ENCODE measurements at places on chromosomes 1 and 21. TPM values are rescaled to one million over a fixed set of nuclear protein-coding genes. Genes with fewer than 3 reads are reported as not detected.

Gene ORC1
- total RNA-seq: 3.4 TPM

GRCh38 chr21:36330904-36331303 is 10.9 kb downstream of the MORC3 start:
- H3K4me3 ChIP-seq: no peak overlapping the region
- peaks cover 4% of the 10 kb centered on the region for H3K36me3 ChIP-seq
- H3K27ac ChIP-seq: no peak overlapping the region

DNA sequence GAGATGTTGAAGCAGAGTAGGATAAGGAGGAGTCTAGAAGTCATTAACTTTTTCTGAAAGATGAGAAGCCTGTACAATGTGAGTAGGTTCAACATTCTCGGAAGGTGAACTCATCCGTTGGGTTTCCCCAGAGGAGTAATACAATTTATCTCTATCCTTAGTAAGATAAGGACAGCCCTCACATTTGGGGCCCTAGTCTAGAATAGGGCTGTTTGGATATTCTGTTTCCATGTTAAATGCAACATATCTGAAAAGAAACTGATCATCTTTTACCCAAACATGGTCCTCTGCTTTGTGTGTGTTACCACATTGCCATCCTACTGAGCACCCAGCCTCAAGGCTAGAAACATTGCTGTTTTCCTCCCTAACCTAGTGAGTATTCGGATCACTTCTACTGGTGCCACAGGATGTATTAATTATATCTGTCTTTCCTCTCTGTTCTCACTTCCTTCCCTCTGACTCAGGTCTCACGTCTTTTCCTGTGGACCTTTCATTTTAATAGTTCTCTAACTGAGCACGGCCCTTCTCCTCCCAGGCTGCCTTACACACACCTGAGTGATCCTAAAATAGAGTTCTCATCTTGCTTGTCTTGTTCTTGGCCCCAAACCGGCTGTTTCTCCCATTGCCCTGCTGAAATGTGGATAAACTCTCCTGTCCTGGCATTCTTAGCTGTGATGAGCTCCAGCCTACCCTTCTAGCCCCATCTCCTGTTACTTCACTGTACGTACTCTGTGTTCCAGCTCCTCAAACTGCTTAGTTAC is 91.7 kb downstream of the CDC14A start:
- H3K4me3 ChIP-seq: no peak overlapping the region
- H3K36me3 ChIP-seq: no peaks in the 10 kb centered on the region
- no peak overlapping the region for H3K27ac ChIP-seq
- DNase-seq: no peak
- no peaks in the 10 kb centered on the region for H3K4me1 ChIP-seq

Gene KPRP
- total RNA-seq: not detected

DNA sequence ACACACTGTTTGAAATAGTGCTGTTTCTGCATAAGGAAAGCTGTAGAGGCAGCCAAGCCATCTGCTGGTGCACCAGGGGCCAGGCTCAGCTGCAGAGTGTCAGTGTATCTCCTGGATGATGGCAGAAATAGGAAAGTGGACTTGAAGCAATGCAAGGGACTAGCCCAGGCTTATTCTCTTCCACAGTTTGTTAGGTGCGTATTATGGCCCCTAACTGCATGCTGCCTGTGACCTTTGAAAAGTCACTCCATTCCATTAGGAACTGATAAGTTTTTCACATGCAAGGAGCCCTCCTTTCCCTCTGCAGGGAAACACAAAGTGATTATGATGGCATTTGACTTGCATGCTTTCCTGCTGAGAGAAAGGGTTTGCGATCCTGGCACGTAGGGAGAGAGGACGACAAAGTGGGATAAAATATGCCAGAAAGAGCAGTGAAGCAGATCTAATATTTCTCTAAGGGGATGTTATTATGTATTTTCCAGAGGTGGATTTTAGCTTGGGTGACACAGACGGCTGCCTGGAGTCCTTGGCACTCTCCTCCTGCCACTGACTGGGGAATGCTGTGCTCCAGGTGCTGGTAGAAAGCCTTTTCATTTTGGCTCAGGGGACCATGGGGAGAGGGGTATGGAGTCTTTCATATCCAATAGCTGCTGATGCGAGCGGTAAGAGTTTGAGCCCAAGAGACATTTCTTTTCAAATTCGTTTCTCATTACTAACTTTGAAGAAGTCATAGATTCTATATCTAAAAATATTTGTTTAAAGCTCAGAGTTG is 402.1 kb upstream of the B3GALT2 start:
- peak overlapping the region; percentile 63 for H3K4me3 ChIP-seq
- peak; percentile 52 for DNase-seq
- peaks cover 2% of the 10 kb centered on the region for H3K27me3 ChIP-seq
- no peaks in the 10 kb centered on the region for H3K36me3 ChIP-seq

GRCh38 chr1:194618101-194618500 is 1431.7 kb upstream of the B3GALT2 start:
- no peaks in the 10 kb centered on the region for H3K36me3 ChIP-seq
- H3K27ac ChIP-seq: no peak overlapping the region
- H3K27me3 ChIP-seq: no peaks in the 10 kb centered on the region
- no peaks in the 10 kb centered on the region for H3K4me1 ChIP-seq

DNA sequence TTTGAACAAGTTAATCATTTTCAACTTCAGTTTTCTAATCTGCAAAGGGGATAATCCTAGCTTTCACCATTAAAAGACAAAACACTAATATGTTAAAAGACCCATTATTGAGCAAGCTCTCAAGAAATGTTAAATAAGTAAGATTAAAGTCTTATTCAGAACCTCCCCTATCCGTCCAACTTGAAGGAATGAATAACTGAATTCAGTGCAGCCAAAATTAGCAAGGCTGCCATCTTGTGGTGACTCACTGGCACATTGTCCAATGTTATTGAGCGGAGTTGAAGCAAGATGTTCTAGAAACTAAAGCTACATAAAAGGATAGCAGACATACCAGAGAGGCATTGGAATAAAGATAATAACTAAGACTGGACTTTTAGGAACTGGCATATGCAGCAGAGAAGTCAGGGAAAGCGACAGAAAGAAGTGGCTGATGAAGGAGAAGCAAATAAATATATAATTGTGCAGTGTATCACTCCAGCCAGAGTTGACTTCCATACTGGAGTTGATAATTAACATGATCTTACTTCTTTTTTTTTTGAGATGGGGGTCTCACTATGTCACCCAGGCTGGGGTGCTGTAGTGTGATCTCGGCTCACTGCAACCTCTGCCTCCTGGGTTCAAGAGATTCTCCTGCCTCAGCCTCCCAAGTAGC is 8.2 kb upstream of the CAP1 start:
- no peak overlapping the region for H3K27ac ChIP-seq
- DNase-seq: peak; percentile 63
- H3K36me3 ChIP-seq: no peaks in the 10 kb centered on the region
- no peaks in the 10 kb centered on the region for H3K27me3 ChIP-seq

Gene LMOD1
- total RNA-seq: 0.20 TPM

Gene GPR25
- not detected for total RNA-seq

Gene SYPL2
- 0.42 TPM for total RNA-seq

DNA sequence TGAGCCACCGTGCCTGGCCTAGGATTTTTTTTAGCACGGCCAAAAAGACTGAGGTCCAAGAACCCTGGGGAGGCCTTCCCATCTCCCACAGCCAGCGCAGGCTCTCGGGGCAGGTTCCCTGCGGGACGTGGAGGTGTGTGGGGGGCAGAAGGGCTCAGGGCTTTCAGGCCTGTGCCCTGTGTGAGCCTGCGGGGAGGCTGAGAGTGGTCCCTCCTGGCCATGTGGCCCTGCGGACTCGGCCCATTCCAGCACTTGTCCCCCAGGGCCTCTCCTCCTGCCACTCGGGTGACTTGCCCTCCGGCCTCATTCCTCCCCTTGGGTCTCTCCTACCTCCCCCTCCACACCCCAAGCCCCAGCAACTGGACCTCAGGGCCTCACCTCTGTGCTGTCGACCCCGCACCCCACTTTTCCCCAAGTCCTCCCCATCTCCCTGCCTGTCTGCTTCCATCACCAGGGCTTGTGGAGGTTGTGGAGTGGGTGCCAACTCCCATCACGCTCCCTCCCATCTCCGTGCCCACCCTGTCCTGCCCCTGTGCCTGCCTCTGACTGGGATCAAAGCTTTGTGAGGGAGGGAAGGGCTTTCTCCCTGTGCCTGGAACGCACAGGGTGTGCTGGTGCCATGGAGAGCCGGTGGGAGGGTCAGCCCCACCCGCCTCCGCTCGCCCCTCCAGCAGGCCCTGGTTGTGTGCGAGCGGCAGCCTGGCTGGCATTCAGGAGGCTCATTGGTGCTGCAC is 32.2 kb upstream of the DIP2A start:
- H3K27ac ChIP-seq: no peak overlapping the region
- peaks cover 3% of the 10 kb centered on the region for H3K36me3 ChIP-seq
- no peak for DNase-seq
- H3K4me1 ChIP-seq: peaks cover 5% of the 10 kb centered on the region

DNA sequence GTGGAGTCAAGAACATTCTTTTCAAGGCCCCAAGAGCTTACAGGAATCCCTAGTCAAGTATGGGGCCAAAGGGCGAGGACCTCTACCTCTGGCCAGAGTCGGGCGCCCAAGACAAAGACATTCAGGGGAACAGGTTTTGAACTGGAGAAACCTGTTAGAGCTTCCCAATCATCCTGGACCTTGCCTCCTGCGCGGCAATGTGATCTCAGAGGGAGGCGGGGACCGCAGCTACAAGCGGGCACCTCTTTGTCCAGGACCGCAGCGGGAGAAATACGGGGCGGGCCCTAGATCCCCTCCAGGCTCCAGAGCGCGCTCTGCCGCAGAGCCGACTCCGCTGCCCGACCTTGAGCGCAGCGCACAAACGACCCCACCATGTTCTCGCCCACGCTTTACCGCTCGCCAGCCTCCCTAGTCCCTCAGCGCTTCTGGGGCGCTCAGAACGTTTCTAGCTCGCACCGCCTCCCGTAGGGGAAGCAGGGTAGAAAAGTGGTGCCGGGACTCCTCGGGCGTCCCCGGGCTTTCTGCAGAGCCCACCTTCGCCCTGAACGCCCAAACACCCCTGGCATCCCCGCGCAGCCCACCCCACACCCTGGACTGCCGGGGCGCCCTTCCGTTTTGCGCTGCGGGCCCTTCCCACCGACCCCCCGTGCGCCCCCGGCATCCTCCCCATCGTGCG is 28.1 kb downstream of the RABIF start:
- H3K4me3 ChIP-seq: peak overlapping the region; percentile 86
- H3K27me3 ChIP-seq: peaks cover 6% of the 10 kb centered on the region
- H3K36me3 ChIP-seq: no peaks in the 10 kb centered on the region
- H3K27ac ChIP-seq: peak overlapping the region; percentile 82
- DNase-seq: peak; percentile 72

Gene SMYD3
- 35.4 TPM for total RNA-seq

Gene LYPD8
- total RNA-seq: not detected

DNA sequence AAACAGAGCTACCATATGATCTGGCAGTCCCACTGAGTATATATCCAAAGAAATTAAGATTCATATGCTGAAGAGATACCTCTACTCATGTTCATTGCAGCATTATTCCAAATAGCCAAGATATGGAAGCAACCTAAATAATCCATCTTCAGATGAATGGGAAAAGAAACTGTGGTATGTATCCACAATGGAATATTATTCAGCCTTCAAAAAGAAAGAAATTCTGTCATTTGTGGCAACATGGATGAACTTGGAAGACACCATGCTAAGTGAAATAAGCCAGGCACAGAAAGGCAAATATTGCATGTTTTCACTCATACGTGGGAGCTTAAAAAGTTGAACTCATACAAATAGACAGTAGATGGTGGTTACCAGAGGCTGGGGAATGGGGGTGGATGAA is 47.8 kb downstream of the UBE4B start:
- H3K36me3 ChIP-seq: no peaks in the 10 kb centered on the region
- DNase-seq: no peak
- peaks cover 3% of the 10 kb centered on the region for H3K27me3 ChIP-seq
- no peak overlapping the region for H3K4me3 ChIP-seq
- H3K27ac ChIP-seq: no peak overlapping the region
- H3K4me1 ChIP-seq: no peaks in the 10 kb centered on the region

DNA sequence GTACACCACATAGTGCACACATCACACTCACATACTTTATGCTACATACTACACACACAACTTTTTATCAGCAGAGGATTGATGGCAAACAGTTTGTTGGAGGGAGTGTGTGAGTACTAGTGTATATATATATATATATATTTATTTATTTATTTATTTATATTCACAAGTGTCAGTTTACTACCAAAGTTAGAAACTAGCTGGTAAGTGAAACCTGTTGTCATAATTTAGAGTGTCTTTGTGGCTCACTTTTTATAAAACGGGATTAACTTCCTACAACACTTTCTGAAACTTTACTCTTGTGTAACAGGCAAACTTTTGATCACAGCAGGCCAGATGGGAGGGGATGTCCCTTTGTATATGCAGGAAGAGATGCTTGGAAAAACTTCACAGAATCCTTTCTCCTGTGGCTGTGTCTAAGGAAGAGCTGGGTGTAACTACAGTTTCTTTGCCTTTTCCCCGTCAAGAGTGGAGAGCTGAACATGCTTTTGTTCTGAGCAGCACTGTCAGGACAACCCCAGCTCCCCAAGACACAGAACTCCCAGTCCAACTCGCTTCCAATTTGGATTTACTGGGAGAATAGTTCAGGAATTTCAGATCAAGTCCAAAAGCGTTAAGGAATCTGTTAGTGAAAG is 1.9 kb upstream of the SAMD13 start:
- peak overlapping the region; percentile 90 for H3K4me3 ChIP-seq
- no peaks in the 10 kb centered on the region for H3K36me3 ChIP-seq
- DNase-seq: no peak
- no peak overlapping the region for H3K27ac ChIP-seq
- H3K27me3 ChIP-seq: peaks cover 3% of the 10 kb centered on the region

Gene UQCRHL
- 2.0 TPM for total RNA-seq

Gene CSRP1
- total RNA-seq: 6.2 TPM

DNA sequence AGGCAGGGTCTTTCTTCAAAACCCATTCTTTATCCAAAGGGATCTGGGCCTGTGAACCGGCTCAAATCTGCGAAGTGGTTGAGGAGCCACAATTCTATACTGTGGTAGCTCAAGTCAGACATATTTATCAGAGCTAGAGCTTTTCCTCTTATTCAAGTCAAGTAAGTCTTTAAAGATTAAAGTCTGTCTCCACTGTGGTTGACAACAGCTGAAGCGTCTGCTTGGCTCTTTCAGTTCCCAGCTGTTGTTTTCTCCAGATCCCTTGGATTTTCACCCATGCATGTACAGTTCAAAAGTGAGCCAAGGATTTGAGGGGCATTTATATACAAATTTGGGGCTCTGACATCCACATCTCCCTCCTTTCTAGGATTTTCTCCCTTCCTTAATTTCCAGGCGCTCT is 66.9 kb downstream of the C1orf185 start:
- H3K4me3 ChIP-seq: no peak overlapping the region
- DNase-seq: no peak
- H3K27ac ChIP-seq: no peak overlapping the region
